ENCODE measurements at places on chromosomes 1 and 21.
A peak's percentile ranks its signal among the peaks of the same experiment; 100 is the strongest.

- DNase-seq = no peak
These were observed 46.0 kb upstream of the IL12RB2 start for GRCh38 chr1:67261680-67262079.

DNA sequence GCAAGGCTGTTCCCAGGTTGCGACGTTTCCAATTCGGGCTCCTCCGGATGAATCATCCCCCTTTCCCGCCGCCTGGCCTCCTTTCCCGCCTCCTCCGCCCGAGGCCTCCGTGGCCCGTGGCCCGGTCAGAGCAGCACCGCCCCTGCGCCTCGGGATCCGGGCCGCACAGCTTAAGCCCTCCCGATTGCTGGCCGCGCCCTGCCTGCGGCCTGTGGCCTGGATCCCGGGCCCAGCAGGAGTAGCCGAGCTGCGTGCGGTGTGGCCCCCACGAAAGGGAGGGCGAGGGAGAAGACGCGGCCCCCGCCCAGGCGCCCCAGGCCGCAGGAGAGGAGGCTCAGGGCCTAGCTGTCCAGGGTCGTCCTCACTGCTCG, 1.0 kb downstream of the TMEM200B start:
- DNase-seq = no peak

- DNase-seq = no peak
These were observed 6.9 kb upstream of the SLC35D1 start for GRCh38 chr1:67060811-67061218.

GRCh38 chr1:3570066-3570986, 41.0 kb downstream of the MEGF6 start:
- DNase-seq = no peak

DNA sequence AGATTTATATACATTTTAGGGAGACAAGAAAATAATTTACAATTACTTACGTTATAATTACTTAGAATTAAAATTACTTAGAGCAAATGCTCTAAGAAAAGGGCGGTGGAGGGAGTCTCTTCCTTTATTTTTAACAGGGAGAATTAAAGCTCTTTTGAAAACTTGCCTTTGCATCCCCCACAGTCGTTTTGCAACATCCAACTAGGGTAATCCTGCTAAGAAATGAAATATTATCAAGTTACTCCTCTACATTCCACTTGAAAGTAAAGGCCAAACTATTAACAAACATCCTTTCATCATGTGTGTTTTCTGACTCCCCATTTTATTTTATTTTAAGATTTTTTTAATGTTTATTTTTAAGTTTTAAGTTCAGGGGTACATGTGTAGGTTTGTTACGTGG, 1358.5 kb downstream of the NCAM2 start:
- DNase-seq = no peak

GRCh38 chr1:47529520-47530098, 91.8 kb downstream of the FOXD2 start:
- no peak for DNase-seq

GRCh38 chr1:16441282-16441665, 750 bp downstream of the NECAP2 start:
- no peak for DNase-seq

DNA sequence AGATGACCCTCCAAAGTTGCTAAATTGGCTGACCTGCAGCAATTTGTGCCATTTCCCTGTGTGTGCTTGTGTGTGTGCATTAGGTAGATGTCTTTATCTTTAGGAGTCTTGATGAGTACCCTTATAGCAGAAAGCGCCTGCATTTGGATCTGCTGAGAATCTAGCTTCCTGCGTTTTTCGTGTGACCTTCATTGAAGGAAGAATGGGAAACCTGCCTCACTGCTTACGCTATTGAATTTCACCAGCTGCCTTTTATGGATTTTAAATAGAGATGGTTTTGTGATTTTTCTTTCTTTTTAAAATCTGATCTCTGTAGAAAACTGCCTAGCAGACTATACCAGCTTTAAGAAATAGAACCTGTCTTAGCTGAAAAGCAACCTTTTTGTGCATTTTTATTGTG, 124.5 kb downstream of the CACHD1 start:
- DNase-seq = no peak

DNA sequence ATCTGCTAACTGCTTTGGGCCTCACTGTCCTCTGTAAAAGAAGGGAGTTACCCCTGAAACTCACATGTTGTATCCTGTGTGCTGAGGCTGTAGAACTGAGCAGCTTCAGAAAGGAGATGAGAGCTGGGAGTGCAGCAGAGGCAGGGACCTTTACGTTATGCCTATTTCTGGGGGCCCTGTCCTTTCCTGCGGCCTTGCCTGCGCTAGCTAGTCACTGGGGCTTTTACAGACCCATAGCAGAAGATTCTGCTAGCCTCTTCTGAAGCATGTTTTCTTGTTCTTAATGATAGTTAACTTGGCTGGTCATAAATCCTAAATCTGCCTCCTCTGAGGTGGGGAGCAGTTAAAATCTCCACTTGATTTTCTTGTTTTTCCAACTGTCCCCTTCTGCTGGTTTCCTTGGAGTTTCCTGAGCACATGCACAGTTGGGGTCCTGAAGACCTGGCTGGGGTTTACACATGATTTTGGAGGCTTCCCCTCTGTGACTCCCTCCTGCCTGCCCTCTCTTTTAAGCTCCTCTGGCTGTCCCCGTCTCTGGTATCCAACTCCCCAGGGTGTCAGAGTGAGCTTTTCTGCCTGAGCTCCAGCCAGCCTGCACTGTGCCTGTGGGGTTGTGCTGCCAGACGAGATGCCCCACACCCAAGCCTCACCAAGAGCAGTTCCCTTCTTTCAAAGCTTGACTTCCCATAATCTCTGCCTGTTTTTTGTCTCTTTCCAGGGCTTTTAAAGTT, 76.6 kb downstream of the NOS1AP start:
- no peak for DNase-seq

DNA sequence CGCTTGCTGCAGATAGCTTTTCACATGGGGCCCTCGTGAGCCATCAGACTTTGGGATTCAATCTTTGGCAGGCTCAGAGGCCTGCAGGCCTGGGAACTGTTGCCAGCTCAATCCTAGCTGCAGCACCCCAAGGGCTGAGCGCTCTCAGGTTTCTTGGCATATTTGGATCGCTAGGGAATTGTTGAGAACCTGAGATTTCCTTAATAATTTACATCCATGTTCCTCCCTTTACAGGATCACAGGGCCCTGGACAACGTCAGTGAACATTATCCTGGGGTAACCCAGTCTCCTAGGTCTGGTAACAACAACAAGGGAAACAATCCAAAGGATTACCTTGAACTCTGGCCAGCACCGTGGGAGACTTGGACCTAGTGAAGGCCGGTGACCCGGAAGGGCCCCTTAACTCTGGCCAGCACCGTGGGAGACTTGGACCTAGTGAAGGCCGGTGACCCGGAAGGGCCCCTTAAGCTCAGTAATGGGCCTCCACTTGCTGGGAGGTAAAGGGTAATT, 49.3 kb upstream of the NEK2 start:
- no peak for DNase-seq

DNA sequence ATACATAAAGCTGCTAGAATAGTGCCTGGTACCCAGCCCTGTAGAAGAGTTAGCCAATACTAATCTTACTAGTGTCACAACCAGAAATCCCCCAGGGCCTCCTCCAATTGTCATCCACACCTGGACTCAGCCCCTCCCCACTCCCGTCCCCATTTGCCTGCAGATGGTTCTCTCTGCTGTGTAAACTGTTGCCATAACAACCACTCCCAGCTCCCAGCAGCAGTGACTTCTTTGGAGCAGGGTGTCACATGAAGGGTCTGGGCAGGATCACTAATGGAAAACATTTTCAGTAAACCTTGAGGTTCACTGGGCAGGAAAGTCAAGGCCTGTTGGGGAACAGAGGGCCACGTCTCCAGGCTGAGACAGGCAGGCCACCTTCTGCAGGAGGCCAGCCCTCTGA, 126.0 kb upstream of the IPO9 start:
- DNase-seq = peak; percentile 48

GRCh38 chr1:24961334-24961733, 31.3 kb upstream of the RUNX3 start:
- no peak for DNase-seq

DNA sequence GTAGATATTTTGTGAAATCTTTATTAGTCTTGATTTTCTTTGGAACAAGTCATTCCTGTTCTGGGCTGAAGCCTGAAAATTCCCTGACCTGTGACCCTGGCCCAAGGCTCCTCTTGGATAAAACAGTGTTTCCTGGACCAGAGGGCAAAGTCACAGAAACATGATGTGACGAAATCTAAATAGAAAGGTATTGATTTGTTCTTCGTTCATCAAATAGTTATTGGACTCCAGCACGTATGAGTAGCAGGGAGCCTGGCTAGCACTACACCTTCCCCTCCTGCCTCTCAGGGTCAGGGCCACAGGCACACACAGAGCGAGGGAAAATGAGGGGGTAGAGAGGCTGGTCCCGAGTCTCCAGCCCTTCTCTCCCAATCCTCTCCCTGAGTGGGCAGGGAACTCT, 1.7 kb upstream of the CLDN14 start:
- no peak for DNase-seq

GRCh38 chr1:26482921-26483320, 10.7 kb downstream of the HMGN2 start:
- DNase-seq = no peak

GRCh38 chr1:244865028-244865371, 657 bp upstream of the HNRNPU start:
- no peak for DNase-seq

GRCh38 chr21:45303751-45304475, 16.2 kb upstream of the POFUT2 start:
- no peak for DNase-seq

- DNase-seq = peak; percentile 46
These were observed 11.3 kb downstream of the OLFML3 start for GRCh38 chr1:113990530-113990929.

DNA sequence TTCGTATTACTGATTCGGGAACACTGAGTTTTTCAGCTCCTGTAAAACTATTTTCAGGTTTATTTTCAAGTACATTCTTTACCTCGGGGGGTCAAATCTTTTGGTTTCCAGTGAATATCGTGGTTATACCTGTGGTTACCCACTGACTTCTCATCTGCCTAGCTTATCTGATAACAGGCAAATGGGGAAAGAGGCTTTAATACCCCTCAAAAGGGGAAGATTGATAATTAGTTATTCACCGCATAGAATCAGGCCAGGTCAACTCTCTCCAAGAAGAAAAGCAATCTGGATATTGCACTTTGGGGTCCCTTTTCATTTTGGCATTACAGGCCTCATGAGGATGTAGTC, 23.0 kb downstream of the RUNX1 start:
- DNase-seq = no peak

DNA sequence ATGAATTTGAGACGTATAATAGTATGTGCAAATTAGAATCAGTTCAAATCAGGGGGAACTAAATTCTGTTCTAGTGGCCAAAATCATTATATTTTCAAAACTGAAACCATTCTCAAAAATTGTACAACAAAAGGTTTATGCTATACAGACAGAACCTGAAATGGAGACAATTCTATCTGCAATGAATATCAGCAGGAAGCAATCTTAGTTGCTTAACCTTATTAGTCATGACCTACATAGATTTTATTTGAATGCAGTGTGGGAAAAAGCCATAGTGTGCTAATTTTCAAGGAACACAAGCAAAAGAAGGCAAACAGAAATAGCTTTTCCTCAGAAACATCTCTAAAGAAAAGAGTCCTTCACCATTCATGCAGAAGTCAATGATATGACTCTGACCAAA, 6.5 kb downstream of the AK5 start:
- DNase-seq = no peak

DNA sequence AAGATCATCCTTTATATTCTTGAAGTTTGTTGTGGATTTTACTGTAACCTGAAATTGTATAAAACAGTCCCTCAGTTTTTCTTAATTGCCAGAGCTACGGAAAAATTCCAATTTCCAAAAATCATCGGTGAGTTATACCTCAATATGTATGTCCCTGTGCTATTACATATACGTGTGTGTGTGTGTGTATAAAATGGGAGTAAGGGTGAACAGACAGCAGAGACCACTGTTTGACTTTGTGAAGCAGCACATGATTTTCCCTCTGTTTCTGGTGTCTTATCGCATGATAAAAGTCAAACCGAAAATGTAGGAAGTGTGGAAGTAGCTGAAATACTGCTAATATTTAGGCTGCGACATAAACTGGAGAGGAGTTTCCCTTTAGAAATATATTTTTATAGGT, 1.2 kb downstream of the OR2T1 start:
- peak; percentile 6 for DNase-seq

GRCh38 chr1:40954626-40955025, 24.9 kb upstream of the CTPS1 start:
- no peak for DNase-seq

DNA sequence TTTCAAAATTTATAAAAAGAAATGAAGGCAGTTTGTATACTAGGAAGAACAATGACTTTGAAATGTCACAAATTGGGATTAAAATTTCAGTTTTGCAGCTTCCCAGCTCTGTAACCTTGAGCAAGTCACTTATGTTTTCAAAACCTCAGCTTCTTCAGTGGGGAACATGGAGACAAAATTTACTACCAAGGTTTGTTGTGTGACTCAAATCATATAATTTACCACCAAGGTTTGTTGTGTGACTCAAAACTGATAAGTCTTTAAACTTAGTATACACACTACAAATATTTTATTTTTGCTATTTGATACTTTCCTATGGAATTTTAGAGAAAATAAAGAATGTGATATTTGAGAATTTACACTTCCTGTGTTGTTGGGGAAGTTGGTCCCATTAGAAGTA, 219.9 kb downstream of the KCTD3 start:
- no peak for DNase-seq

GRCh38 chr1:41950820-41951219, 32.1 kb upstream of the HIVEP3 start:
- no peak for DNase-seq

DNA sequence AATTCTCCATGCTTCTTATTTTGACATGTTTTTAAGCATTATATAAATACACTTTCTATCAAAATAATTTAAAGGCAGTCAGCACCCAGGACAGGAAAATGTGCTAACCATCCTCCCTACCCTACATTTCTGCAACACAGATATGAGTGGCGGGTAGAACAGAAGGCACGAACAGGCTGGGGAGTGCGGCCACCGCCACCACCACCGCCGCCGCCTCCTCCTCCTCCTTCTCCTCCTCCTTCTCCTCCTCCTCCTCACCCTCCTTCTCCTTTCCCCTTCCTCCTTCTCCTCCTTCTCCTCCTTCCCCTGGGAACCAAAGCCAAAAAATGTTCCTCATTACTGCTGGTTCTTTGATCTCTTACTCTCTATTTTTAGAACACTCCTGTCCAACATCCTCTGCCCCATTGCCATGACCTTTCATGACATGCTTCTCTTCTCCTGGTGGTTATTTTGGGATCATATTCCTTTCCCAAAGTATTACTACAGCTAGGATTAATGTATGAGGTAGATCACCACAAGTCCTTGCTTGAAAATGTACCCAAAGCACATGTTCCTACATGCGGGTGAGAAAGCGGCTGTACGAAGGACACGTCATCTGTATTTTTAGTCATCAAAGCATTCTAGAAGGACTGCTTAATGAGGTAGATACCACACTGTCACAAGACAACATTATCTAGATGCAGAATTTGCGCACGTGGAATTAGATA, 24.5 kb upstream of the CCN1 start:
- DNase-seq = no peak

All from NCI-H446 treated with DMSO at 0.1 percent for 48 hours (cell line).